Activated T-helper 2 cell treated with anti-CD3 and anti-CD28 coated beads, Interferon-gamma antibody, Interleukin-2, Interleukin-4, amounts not matched to agents 10 μg/mL and 5 μg/mL and 100 μg/mL, durations not matched to agents 14 hours and 24 hours and 36 hours (primary cell): ENCODE measurements at places on chromosomes 16 and 17. TPM values are rescaled to one million over a fixed set of nuclear protein-coding genes. Genes with fewer than 3 reads are reported as not detected.

- DNase-seq, result no peak
- H3K4me3 ChIP-seq, result no peak overlapping the region
- H3K27ac ChIP-seq, result no peak overlapping the region
- no peaks in the 10 kb centered on the region for H3K4me1 ChIP-seq
Measured at GRCh38 chr17:44738214-44738906, 20.4 kb upstream of the ADAM11 start.

Gene KCNJ12
- total RNA-seq, result not detected in 2 replicates

Gene TRIM25
- total RNA-seq, result 76.5 and 85.9 TPM in 2 replicates

DNA sequence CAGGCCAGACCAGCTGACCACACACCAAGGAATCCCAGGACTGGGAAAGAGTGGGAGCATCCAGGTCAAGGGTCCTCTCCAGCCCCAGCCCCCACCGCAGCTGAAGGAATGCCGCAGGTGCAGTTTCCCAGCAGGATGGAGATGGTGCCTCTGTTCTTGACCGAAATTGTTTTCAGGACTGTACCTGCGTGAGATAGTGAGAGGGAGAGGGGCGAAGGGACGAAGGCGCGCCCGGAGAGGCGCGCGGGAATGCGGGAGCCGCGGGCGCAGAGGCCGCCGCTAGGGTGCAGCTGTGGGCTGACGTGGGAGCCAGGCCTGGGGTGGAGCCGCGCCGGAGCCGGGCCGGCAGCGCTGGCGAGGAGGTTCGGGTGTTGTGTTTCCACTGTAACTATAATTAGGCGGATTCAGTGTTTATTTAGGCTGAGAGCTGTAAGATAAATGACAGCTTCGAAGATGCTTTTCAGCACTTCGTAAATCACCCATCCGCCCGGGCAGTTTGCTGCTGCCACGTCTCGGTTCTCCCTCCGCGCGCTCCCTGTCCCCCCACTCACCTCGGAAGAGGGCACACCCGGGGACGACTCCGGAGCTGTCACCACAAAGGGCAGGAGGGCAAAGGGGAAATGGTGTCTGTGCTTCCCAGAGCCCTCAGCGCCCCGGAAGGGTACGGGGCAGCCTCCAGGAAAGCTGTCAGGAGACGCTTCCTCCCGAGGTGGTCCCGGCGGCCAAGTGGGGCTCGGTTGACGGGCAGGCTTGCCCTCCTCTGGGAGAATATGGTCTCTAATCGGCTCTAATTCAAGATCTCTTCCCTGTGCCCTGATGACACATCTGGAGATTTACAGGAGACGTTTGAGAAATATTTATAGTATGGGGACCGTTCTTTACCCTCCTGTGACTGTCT, 38.2 kb downstream of the HOXB1 start:
- DNase-seq, result peak; percentile 61
- H3K4me3 ChIP-seq, result peak overlapping the region; percentile 37
- H3K27me3 ChIP-seq, result peaks cover 23% of the 10 kb centered on the region
- no peak overlapping the region for H3K27ac ChIP-seq

- peaks cover 38% of the 10 kb centered on the region for H3K27me3 ChIP-seq
- peak; percentile 74 for DNase-seq
- peaks cover 23% of the 10 kb centered on the region for H3K4me1 ChIP-seq
- no peak overlapping the region for H3K27ac ChIP-seq
Measured at GRCh38 chr16:19886073-19886941, 1.7 kb upstream of the GPRC5B start.

GRCh38 chr16:84532291-84532724, 27.8 kb upstream of the MEAK7 start:
- peaks cover 67% of the 10 kb centered on the region for H3K36me3 ChIP-seq
- no peak overlapping the region for H3K4me3 ChIP-seq
- H3K27ac ChIP-seq, result no peak overlapping the region

GRCh38 chr17:43572368-43572980, 26.3 kb upstream of the ETV4 start:
- peaks cover 9% of the 10 kb centered on the region for H3K4me1 ChIP-seq
- H3K27me3 ChIP-seq, result peaks cover 6% of the 10 kb centered on the region
- no peak overlapping the region for H3K4me3 ChIP-seq
- H3K36me3 ChIP-seq, result no peaks in the 10 kb centered on the region
- no peak for DNase-seq

GRCh38 chr17:19730843-19731242, 14.5 kb upstream of the SLC47A2 start:
- no peaks in the 10 kb centered on the region for H3K27me3 ChIP-seq
- no peaks in the 10 kb centered on the region for H3K4me1 ChIP-seq
- no peak overlapping the region for H3K4me3 ChIP-seq
- no peaks in the 10 kb centered on the region for H3K36me3 ChIP-seq

DNA sequence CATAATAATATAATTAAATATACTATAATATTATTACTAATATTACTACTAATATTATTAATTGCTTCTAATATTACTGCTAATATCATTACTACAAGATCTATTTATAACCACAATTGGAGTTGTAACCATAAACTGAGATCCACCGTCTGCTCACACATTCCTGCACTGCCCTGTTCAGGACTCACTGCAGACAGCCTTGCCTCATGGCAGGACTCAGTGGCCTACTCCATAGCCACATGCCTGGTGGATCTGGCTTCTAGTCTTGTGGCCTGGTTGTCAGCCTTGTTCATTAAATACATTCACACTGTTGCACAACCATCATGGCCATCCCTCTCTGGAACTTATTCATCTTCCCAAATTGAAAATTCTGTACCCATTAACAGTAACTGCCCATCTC, 48.0 kb downstream of the SRL start:
- no peak overlapping the region for H3K4me3 ChIP-seq
- H3K36me3 ChIP-seq, result no peaks in the 10 kb centered on the region
- H3K27me3 ChIP-seq, result peaks cover 5% of the 10 kb centered on the region
- H3K27ac ChIP-seq, result no peak overlapping the region
- H3K4me1 ChIP-seq, result no peaks in the 10 kb centered on the region
- DNase-seq, result no peak

DNA sequence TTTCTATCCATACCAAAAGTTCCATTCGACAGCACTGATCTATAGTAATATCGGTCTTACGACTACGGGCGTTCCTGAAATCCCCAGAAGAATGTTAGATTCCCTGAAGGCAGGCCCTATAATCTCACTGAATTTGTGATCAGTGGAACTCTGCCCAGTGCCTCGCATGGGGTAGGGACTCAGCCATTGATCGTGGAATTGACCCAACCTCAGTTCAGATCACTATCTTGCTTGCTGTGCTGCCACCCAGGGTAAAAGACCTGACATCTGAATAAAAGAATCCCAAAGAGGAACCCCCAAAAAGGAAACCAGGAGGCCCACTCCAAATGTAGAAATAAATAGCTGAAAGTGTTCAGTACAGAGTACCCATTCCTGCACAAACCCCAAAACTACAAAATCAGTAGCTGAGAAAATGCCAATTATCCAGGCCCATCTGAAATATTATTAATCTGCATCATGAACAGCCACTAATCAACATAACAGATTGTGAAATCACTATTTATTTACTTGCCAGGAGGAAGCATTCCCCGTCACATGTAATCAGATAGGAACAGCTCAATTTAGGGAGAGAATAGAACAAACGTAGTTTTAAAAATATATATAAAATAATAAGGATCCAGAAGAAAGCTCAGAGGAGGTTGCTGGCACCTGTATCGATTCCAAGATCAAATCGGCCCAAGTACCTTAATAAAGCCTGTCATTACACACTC, 221.9 kb downstream of the ZFHX3 start:
- no peak overlapping the region for H3K27ac ChIP-seq
- H3K4me3 ChIP-seq, result no peak overlapping the region
- H3K27me3 ChIP-seq, result peaks cover 2% of the 10 kb centered on the region
- no peak for DNase-seq
- H3K36me3 ChIP-seq, result no peaks in the 10 kb centered on the region

GRCh38 chr17:78133971-78134898, 3.7 kb downstream of the TMC8 start:
- H3K36me3 ChIP-seq, result peaks cover 69% of the 10 kb centered on the region
- H3K4me3 ChIP-seq, result peak overlapping the region; percentile 75
- H3K27ac ChIP-seq, result peak overlapping the region; percentile 54
- H3K4me1 ChIP-seq, result peaks cover 57% of the 10 kb centered on the region

GRCh38 chr17:58615768-58616659, 75.8 kb downstream of the TEX14 start:
- peak overlapping the region; percentile 54 for H3K27ac ChIP-seq
- peaks cover 23% of the 10 kb centered on the region for H3K4me1 ChIP-seq
- no peak overlapping the region for H3K4me3 ChIP-seq
- H3K27me3 ChIP-seq, result no peaks in the 10 kb centered on the region
- no peak for DNase-seq

Gene VMO1
- 0.28 and 0.46 TPM in 2 replicates for total RNA-seq

Gene ABCA9
- total RNA-seq, result not detected in 2 replicates

Gene PRAC2
- total RNA-seq, result not detected in 2 replicates

DNA sequence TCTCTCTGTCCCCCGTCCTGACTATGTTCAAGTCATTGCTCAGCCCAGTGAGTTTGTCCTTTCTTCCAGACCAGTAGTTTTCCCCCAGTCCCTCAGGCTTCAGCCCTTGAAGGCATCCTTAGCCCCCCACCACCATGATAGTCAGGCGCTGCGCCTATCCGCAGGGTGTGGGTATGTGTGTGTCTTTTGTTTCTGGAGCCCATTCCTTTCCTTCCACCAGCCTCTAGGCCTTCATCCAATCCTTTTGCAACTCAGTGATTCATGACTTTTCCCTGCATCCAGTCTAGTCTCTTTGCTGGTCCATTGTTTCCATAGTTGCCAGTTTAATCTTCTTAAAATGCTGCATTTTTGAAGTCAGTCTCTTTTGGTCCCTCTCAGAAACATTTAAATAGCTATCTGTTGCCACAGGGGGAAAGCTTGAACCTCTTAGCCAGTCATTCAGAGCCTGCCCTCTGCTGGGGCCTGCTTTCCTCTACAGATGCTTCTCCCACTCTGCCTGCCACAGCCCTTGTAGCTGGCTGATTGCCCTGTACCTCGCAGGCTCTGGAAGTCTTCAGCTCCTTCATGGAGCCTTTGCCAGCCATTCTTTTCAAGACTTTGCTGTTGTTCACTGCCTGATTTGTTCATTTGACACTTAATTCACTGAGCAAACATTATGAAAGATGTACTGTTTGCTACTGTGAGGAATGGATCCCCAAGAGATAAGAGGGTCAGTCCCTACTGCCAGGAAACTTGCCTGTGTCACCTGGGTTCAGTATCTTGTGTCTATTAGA, 55.9 kb upstream of the ADCY7 start:
- H3K4me3 ChIP-seq, result no peak overlapping the region
- peak; percentile 50 for DNase-seq
- no peaks in the 10 kb centered on the region for H3K27me3 ChIP-seq
- no peak overlapping the region for H3K27ac ChIP-seq
- peaks cover 21% of the 10 kb centered on the region for H3K4me1 ChIP-seq

DNA sequence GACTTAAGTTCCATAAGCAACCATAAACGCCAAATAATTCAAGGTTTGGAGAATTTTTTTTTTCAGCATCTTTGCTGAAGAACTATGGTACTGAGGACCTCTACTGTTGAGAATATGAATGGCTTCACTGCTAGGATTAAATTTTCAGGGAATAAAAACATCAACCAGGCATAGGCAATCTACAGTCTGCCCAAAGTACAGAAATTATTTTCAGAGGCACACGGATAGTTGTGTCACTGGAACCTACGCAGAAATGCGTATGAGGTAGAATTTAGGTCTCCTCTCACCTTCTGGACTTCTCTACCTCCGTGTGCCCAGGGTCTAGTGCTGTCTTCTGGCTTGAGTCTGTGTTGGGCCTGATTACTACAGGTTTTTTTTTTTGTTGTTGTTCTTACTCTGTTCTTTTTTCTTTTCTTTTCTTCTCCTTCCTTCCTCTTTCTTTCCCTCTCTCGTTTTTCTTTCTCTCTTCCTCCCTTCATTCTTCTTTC, 39.7 kb downstream of the NACA2 start:
- no peaks in the 10 kb centered on the region for H3K36me3 ChIP-seq
- H3K27ac ChIP-seq, result no peak overlapping the region
- no peak for DNase-seq
- peaks cover 3% of the 10 kb centered on the region for H3K4me1 ChIP-seq
- H3K4me3 ChIP-seq, result no peak overlapping the region

DNA sequence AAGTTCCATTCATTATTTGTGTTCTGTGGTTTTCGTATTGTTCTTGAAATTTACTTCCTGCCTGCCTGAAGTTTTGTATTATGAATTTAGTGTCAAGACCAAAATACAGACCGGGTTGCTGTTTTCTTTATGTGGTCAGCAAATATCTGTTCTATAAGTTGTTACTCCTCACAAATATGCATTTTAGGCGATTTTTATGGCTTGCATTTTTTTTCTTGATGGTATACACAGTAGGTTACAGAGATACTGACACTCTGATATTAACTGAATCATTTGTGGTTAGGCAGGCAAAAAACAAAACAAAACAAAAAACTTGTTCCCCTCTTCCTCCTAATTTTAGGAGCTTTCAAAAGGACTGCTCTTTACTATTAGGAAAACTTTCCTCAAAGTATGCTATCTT, 52.6 kb downstream of the BCAS3 start:
- H3K4me3 ChIP-seq, result no peak overlapping the region
- H3K27ac ChIP-seq, result no peak overlapping the region
- no peaks in the 10 kb centered on the region for H3K4me1 ChIP-seq
- no peak for DNase-seq

GRCh38 chr16:85216522-85217375, 104.5 kb upstream of the CIBAR2 start:
- no peak for DNase-seq
- H3K36me3 ChIP-seq, result no peaks in the 10 kb centered on the region
- H3K4me3 ChIP-seq, result no peak overlapping the region
- H3K4me1 ChIP-seq, result no peaks in the 10 kb centered on the region

GRCh38 chr17:79874329-79874981, 35.2 kb upstream of the CBX4 start:
- peaks cover 7% of the 10 kb centered on the region for H3K4me1 ChIP-seq
- no peak for DNase-seq
- no peak overlapping the region for H3K4me3 ChIP-seq
- H3K27ac ChIP-seq, result no peak overlapping the region
- H3K36me3 ChIP-seq, result no peaks in the 10 kb centered on the region

- peak overlapping the region; percentile 22 for H3K27ac ChIP-seq
- peak overlapping the region; percentile 76 for H3K4me3 ChIP-seq
- DNase-seq, result peak; percentile 80
- peaks cover 23% of the 10 kb centered on the region for H3K36me3 ChIP-seq
Measured at GRCh38 chr16:2969545-2970521, 685 bp downstream of the PAQR4 start.
